Esophagus squamous epithelium (tissue), 5 donors: ENCODE measurements at places on chromosomes 5 and 9. TPM values are rescaled to one million over a fixed set of nuclear protein-coding genes. Genes with fewer than 3 reads are reported as not detected.

UIMC1 gene
- 16.2 TPM for total RNA-seq

STK32A gene
- 0.26 TPM for total RNA-seq

PLEKHG4B gene
- total RNA-seq = 0.19 TPM

ATP10B gene
- 6.1 TPM for total RNA-seq

PCDHA6 gene
- total RNA-seq = 0.19 TPM

MEF2C gene
- 16.3 TPM for total RNA-seq

ANKRD31 gene
- total RNA-seq = 1.1 TPM

DOCK8 gene
- 6.9 TPM for total RNA-seq

OR1L1 gene
- not detected for total RNA-seq

- H3K27ac ChIP-seq = no peak overlapping the region
- H3K27me3 ChIP-seq = no peaks in the 10 kb centered on the region
- H3K4me3 ChIP-seq = no peak overlapping the region
- H3K36me3 ChIP-seq = no peaks in the 10 kb centered on the region
Observed at GRCh38 chr5:146633323-146633764, 117.4 kb upstream of the GPR151 start.

GRCh38 chr9:96199006-96199405 is 103.0 kb downstream of the HSD17B3 start:
- H3K4me1 ChIP-seq = peaks cover 1% of the 10 kb centered on the region
- H3K4me3 ChIP-seq = no peak overlapping the region
- peaks cover 18% of the 10 kb centered on the region for H3K27me3 ChIP-seq
- DNase-seq = no peak
- H3K36me3 ChIP-seq = no peaks in the 10 kb centered on the region
- no peak overlapping the region for H3K27ac ChIP-seq

GRCh38 chr5:40315126-40315525 is 364.6 kb upstream of the PTGER4 start:
- no peak for DNase-seq
- H3K4me1 ChIP-seq = no peaks in the 10 kb centered on the region
- H3K36me3 ChIP-seq = no peaks in the 10 kb centered on the region
- H3K27me3 ChIP-seq = no peaks in the 10 kb centered on the region
- no peak overlapping the region for H3K27ac ChIP-seq

- H3K27me3 ChIP-seq = no peaks in the 10 kb centered on the region
- no peak overlapping the region for H3K4me3 ChIP-seq
- no peaks in the 10 kb centered on the region for H3K36me3 ChIP-seq
- no peaks in the 10 kb centered on the region for H3K4me1 ChIP-seq
Observed at GRCh38 chr9:22257026-22257816, 189.4 kb upstream of the DMRTA1 start.

- H3K4me3 ChIP-seq = no peak overlapping the region
- H3K4me1 ChIP-seq = no peaks in the 10 kb centered on the region
- no peaks in the 10 kb centered on the region for H3K27me3 ChIP-seq
- DNase-seq = no peak
- H3K36me3 ChIP-seq = no peaks in the 10 kb centered on the region
Observed at GRCh38 chr9:105500108-105500766, 52.4 kb downstream of the FSD1L start.

DNA sequence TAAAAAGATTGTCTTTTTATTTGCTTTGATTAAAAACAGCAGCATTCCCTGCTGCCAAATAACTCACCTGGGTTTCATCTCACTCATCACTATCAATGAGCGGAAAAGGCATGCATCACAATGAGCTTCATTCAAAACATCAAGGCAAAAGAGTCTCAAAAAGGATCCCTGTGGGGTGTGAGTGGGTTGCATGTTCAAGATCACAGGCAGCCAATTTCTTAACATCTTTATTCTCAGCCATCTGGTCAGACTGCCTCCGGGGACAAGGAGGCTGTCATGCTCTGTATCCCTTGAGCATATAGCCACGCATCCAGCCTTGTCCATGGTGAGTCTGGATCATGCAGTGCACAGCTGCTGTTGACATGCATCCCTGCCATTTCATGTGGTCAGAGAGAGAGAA is 117.1 kb downstream of the ICE1 start:
- no peaks in the 10 kb centered on the region for H3K4me1 ChIP-seq
- H3K4me3 ChIP-seq = no peak overlapping the region
- no peak for DNase-seq
- H3K27ac ChIP-seq = no peak overlapping the region

DNA sequence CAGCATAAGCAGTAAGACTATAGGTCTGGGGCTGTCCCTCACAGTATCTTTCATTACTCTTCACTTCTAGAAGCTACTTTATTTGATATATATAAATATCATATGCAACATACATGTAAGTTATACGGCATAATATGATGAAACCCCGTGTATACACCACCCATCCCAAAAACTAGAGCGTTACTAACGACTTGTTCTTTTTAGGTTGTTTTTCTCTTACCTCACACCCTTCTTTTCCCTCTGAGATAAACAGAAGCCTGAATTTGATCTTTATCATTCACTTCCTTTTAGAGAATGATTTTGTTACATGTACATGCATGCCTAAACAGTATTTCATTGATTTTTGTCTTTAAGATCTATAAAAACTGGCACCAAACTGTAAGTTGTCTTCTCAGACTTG is 3.7 kb downstream of the TRMO start:
- no peaks in the 10 kb centered on the region for H3K27me3 ChIP-seq
- peaks cover 17% of the 10 kb centered on the region for H3K4me1 ChIP-seq
- no peak overlapping the region for H3K4me3 ChIP-seq

- H3K4me1 ChIP-seq = no peaks in the 10 kb centered on the region
- no peak overlapping the region for H3K4me3 ChIP-seq
- no peak overlapping the region for H3K27ac ChIP-seq
- no peaks in the 10 kb centered on the region for H3K36me3 ChIP-seq
Observed at GRCh38 chr5:159899067-159900049, 16.9 kb upstream of the ADRA1B start.

GRCh38 chr9:87063246-87063645 is 115.9 kb upstream of the GAS1 start:
- no peak overlapping the region for H3K4me3 ChIP-seq
- DNase-seq = no peak
- H3K27ac ChIP-seq = no peak overlapping the region
- H3K36me3 ChIP-seq = no peaks in the 10 kb centered on the region
- no peaks in the 10 kb centered on the region for H3K27me3 ChIP-seq

DNA sequence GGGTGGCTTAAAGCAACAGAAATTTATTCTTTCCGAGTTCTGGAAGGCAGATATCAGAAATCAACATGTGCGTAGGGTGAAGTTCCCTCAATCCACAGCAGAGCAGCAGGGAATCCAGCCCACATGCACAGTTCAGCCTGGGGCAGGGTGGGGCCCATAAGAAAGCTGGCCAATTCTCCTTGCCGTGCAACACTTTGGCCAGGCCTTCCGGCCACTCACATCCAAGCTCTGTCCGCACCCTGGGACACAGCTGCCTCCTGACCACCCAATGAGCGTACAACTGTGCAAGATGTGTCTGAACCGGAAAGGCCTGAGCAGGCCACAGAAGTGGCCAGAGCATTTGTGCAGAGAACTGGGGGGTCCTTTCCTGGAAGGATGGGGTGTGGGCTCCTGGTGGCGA is 274.9 kb downstream of the GADD45G start:
- H3K4me3 ChIP-seq = no peak overlapping the region
- H3K4me1 ChIP-seq = peaks cover 52% of the 10 kb centered on the region
- no peak for DNase-seq
- no peaks in the 10 kb centered on the region for H3K27me3 ChIP-seq

GRCh38 chr9:136361754-136362449 is 1.6 kb downstream of the DNLZ start:
- no peak overlapping the region for H3K4me3 ChIP-seq
- no peak for DNase-seq
- H3K27ac ChIP-seq = peak overlapping the region; percentile 99

GRCh38 chr9:129597355-129598088 is 23.4 kb downstream of the C9orf50 start:
- peaks cover 11% of the 10 kb centered on the region for H3K27me3 ChIP-seq
- peak overlapping the region; percentile 65 for H3K4me3 ChIP-seq
- H3K27ac ChIP-seq = peak overlapping the region; percentile 91
- DNase-seq = no peak
- peaks cover 26% of the 10 kb centered on the region for H3K4me1 ChIP-seq

DNA sequence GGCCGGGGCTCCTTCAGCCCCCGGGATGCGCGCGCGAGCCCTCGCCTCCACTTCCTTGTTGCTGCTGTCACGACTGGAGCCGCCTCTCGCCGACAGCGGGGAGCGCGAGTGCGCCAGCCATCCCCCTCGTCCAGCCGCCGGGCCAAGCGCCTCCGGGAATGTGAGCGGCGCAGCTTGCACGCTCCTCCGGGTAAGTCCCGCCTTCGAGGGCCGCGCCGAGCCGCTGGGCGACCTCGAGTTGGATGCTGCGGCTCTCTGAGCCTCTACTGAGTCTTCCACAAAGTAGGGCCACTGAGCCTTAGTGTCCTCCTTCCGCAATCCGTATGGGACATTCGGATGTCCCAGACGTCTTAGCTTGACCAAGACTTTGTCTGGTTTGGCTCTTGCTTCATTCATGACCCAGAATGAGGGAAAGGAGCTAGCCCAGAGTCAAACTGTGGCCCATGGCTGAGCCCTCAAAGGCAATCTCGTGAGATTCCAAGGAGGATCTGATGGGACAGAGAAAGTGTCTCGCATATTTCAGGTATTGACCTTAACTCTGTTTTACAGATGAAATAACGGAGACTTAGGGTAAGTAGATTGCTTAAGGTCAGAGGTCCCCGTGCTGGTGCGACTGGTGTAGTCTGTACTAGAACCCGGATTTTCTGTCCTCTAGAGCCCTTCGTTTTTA is 586 bp downstream of the HMGXB3 start:
- peak overlapping the region; percentile 97 for H3K27ac ChIP-seq
- no peaks in the 10 kb centered on the region for H3K27me3 ChIP-seq
- H3K4me3 ChIP-seq = peak overlapping the region; percentile 90
- H3K4me1 ChIP-seq = peaks cover 56% of the 10 kb centered on the region
- DNase-seq = no peak

- H3K4me1 ChIP-seq = peaks cover 8% of the 10 kb centered on the region
- H3K4me3 ChIP-seq = peak overlapping the region; percentile 97
- H3K36me3 ChIP-seq = peaks cover 8% of the 10 kb centered on the region
- H3K27me3 ChIP-seq = no peaks in the 10 kb centered on the region
Observed at GRCh38 chr5:179858241-179858585, 404 bp downstream of the MRNIP start.

DNA sequence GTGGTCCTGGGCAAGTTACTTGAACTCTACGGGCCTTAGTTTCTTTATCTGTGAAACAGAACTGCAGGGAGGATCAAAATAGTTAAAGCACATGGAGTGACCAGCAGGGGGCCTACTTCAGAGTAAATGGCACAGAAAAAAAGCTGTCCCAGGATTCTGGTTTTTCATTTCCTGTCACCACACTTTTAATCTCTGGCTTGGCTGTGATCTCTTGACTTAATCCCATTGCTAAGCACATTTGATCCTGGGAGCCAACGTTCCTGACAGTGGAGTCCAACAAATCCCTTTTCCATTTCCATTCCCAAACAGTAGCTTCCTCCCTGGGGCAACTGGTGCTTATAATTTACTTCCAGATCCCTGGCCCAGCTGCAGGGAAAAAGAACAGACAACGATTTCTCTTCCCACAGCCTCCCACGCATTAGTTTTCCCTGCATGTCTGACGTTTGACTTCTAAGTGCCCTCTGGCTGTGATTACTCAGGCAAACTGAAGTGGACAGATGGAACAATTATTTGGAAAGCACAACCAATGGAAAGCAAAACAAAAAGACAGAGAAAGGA is 136.5 kb upstream of the STK32A start:
- peaks cover 9% of the 10 kb centered on the region for H3K27me3 ChIP-seq
- H3K4me3 ChIP-seq = no peak overlapping the region
- no peak for DNase-seq
- H3K27ac ChIP-seq = no peak overlapping the region
- H3K4me1 ChIP-seq = no peaks in the 10 kb centered on the region
- H3K36me3 ChIP-seq = no peaks in the 10 kb centered on the region
